ENCODE measurements at places on chromosomes 2 and 18.

GRCh38 chr2:148614322-148615049 is 30.1 kb upstream of the EPC2 start:
- DNase-seq = no peak
- no peak overlapping the region for H3K4me3 ChIP-seq
- H3K36me3 ChIP-seq = no peaks in the 10 kb centered on the region
- H3K4me1 ChIP-seq = no peaks in the 10 kb centered on the region
- H3K27ac ChIP-seq = no peak overlapping the region

DNA sequence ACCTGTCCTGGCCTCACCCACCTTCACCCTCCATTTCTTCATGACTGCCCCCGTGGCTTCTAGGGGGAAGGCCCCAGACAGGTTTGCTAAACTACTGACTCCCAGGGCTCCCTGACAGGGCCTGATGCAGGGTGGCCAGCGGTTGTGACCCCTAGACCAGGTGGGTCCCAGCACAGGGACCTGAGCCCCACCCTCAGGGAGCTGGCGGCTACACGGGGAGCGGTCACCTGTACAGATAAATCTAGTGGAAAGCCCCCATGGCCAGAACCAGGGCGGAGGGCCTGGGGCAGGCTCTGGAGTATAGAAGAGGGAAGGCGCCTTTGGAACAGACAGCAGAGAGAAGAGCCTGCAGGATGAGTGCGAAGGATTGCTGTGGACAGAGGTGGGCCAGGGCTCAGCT is 42.5 kb upstream of the PLB1 start:
- no peaks in the 10 kb centered on the region for H3K4me1 ChIP-seq
- H3K27ac ChIP-seq = no peak overlapping the region
- no peak overlapping the region for H3K4me3 ChIP-seq
- no peaks in the 10 kb centered on the region for H3K27me3 ChIP-seq

- peaks cover 9% of the 10 kb centered on the region for H3K36me3 ChIP-seq
- peaks cover 34% of the 10 kb centered on the region for H3K4me1 ChIP-seq
- peak overlapping the region; percentile 86 for H3K4me3 ChIP-seq
- H3K27ac ChIP-seq = peak overlapping the region; percentile 93
- DNase-seq = peak; percentile 46
Measured at GRCh38 chr2:196170606-196171247, 651 bp downstream of the STK17B start.

GRCh38 chr2:85049236-85049635 is 78.3 kb downstream of the KCMF1 start:
- no peak for DNase-seq
- no peak overlapping the region for H3K27ac ChIP-seq
- no peaks in the 10 kb centered on the region for H3K4me1 ChIP-seq
- H3K36me3 ChIP-seq = peaks cover 63% of the 10 kb centered on the region

DNA sequence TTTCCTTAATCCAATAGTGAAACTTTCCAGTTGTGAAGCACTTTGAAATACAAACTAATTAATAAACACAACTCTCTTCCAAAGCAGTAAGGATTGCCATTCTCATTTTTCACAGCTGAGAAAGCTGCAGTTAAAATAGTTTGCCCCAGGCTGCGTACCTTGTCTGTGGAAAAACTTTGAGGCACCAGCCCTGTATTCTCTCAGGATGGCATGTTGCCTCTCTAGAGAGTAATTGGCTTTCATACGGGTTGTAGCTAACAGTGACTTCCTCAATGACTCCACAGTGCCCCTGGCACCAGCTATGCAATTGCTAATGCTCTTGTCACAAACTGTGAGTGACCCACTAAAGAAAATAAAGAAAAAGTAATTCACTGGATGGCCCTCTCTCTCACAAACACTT is 345.7 kb downstream of the MTX2 start:
- no peak overlapping the region for H3K27ac ChIP-seq
- no peaks in the 10 kb centered on the region for H3K4me1 ChIP-seq
- no peaks in the 10 kb centered on the region for H3K27me3 ChIP-seq
- no peak for DNase-seq
- no peak overlapping the region for H3K4me3 ChIP-seq

DNA sequence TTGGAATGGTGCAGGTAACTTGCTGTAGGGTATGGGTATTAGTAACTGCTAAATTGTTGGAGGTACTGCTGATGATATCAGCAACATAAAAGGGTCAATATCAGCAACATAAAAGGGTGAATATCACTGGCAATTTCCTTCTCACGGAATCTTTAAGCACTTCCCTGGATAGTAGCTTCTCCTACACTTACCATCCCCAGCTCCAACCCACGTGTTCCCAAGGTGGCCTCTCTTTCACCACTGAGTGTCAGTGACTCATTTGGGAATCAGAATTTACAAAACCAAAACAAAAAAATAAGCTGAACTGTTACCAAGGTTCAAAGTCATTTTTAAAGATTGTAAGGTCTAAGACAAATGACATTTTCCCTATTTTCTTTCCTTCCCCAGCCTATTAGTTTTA is 70.8 kb downstream of the LRP2 start:
- H3K36me3 ChIP-seq = no peaks in the 10 kb centered on the region
- H3K27me3 ChIP-seq = no peaks in the 10 kb centered on the region
- H3K4me3 ChIP-seq = no peak overlapping the region
- no peak for DNase-seq

DNA sequence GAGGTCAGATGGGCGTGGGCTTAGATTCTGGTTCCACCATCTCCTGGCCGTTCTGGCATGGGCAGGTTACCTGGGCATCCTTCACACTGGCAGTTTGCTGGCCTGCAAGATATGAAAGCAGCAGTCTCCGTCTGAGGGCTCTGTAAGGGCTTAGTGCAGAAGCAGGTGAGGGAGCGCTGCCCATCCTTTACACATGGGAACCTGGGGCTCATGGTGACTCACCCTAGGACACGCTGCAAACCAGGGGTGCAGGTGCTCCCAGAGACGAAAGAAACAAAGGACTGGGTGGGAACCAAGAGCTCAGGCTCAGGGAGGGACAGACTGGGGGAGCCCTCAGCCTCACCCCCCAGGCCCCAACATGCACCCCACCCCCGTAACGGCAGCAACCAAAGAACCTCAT is 10.7 kb upstream of the ID2 start:
- no peaks in the 10 kb centered on the region for H3K36me3 ChIP-seq
- no peak overlapping the region for H3K4me3 ChIP-seq
- H3K4me1 ChIP-seq = peaks cover under 1% of the 10 kb centered on the region
- no peak overlapping the region for H3K27ac ChIP-seq
- peaks cover 21% of the 10 kb centered on the region for H3K27me3 ChIP-seq
- no peak for DNase-seq

DNA sequence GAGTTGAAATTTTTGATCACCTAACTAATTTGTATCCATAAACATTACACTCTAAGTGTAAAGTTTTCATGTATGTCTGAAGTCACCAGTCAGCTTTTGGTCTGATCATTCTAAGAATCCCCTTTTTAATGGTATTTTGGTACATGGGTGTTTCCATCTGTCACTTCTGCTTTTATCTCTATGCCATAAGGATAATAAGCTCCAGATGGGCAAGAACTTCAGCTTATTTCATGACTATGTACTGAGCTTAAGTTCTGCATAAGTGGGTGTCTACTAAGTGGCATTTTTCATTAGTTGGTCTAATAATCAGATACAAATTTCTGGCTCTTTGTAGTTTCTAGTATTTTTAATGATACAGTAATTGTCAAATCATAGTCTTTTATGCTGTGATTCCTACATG is 20.4 kb downstream of the UBXN4 start:
- DNase-seq = no peak
- no peak overlapping the region for H3K4me3 ChIP-seq
- H3K27ac ChIP-seq = no peak overlapping the region
- no peaks in the 10 kb centered on the region for H3K27me3 ChIP-seq
- H3K4me1 ChIP-seq = no peaks in the 10 kb centered on the region

DNA sequence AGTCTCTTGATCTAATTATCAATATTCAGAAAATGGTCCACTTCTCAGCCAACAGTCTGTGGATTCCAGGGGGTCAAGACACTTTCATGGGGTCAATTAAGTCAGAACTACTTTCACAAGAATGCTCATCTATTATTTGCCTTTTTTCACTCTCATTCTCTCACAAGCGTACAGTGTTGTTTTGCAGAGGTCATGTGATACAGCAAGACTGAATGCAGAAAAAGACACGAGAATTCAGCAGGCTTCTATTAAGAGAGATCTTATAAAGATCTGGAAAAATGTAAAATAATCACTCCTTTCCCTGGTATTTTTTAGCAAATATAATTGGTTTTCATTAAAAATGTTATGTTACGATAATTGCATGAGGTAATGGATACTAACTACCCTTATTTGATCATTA is 8.7 kb downstream of the RPRD1A start:
- H3K4me1 ChIP-seq = no peaks in the 10 kb centered on the region
- no peaks in the 10 kb centered on the region for H3K27me3 ChIP-seq
- no peak overlapping the region for H3K27ac ChIP-seq

GRCh38 chr2:65678779-65679391 is 246.5 kb upstream of the SPRED2 start:
- H3K27me3 ChIP-seq = no peaks in the 10 kb centered on the region
- H3K4me3 ChIP-seq = no peak overlapping the region
- H3K4me1 ChIP-seq = no peaks in the 10 kb centered on the region
- no peaks in the 10 kb centered on the region for H3K36me3 ChIP-seq
- DNase-seq = no peak
- no peak overlapping the region for H3K27ac ChIP-seq

DNA sequence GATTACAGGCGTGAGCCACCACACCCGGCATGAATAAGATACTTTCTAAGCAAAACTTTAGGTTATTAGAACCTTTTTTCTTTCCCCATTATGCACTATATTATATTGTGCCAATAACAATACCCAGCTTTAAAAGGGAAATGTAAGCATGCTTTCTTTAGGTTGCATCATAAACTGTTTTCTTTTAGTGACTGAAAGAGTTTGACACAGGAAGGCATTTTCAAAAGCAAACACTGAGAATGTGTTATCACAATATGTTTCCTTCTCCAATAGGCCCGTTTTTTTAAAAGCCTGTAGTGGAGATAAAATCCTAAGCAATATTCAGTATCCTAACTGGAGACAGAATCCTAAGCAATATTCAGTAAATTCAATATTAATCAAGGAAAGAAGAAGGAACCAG is 16.7 kb upstream of the EPB41L5 start:
- H3K36me3 ChIP-seq = no peaks in the 10 kb centered on the region
- no peak overlapping the region for H3K4me3 ChIP-seq
- H3K27me3 ChIP-seq = peaks cover 2% of the 10 kb centered on the region
- H3K27ac ChIP-seq = no peak overlapping the region

- no peaks in the 10 kb centered on the region for H3K36me3 ChIP-seq
- H3K27me3 ChIP-seq = peaks cover 7% of the 10 kb centered on the region
- DNase-seq = no peak
- no peak overlapping the region for H3K27ac ChIP-seq
- H3K4me3 ChIP-seq = no peak overlapping the region
- no peaks in the 10 kb centered on the region for H3K4me1 ChIP-seq
Measured at GRCh38 chr18:45463451-45463850, 151.8 kb upstream of the SLC14A2 start.

GRCh38 chr2:106098081-106098480 is 96.0 kb downstream of the UXS1 start:
- peaks cover 49% of the 10 kb centered on the region for H3K4me1 ChIP-seq
- H3K36me3 ChIP-seq = peaks cover 40% of the 10 kb centered on the region
- DNase-seq = no peak
- H3K27ac ChIP-seq = no peak overlapping the region

GRCh38 chr2:207932106-207932505 is 93.2 kb downstream of the PLEKHM3 start:
- H3K36me3 ChIP-seq = peaks cover 10% of the 10 kb centered on the region
- no peaks in the 10 kb centered on the region for H3K4me1 ChIP-seq
- no peak overlapping the region for H3K27ac ChIP-seq
- H3K27me3 ChIP-seq = no peaks in the 10 kb centered on the region
- no peak overlapping the region for H3K4me3 ChIP-seq

- H3K27me3 ChIP-seq = no peaks in the 10 kb centered on the region
- H3K27ac ChIP-seq = no peak overlapping the region
- H3K36me3 ChIP-seq = peaks cover 5% of the 10 kb centered on the region
- DNase-seq = no peak
- H3K4me3 ChIP-seq = no peak overlapping the region
- H3K4me1 ChIP-seq = no peaks in the 10 kb centered on the region
Measured at GRCh38 chr2:32136097-32136496, 29.6 kb upstream of the SLC30A6 start.

GRCh38 chr18:48098538-48098937 is 168.1 kb upstream of the SMAD2 start:
- DNase-seq = no peak
- H3K27ac ChIP-seq = no peak overlapping the region
- H3K36me3 ChIP-seq = no peaks in the 10 kb centered on the region
- H3K4me1 ChIP-seq = no peaks in the 10 kb centered on the region
- peaks cover 19% of the 10 kb centered on the region for H3K27me3 ChIP-seq

DNA sequence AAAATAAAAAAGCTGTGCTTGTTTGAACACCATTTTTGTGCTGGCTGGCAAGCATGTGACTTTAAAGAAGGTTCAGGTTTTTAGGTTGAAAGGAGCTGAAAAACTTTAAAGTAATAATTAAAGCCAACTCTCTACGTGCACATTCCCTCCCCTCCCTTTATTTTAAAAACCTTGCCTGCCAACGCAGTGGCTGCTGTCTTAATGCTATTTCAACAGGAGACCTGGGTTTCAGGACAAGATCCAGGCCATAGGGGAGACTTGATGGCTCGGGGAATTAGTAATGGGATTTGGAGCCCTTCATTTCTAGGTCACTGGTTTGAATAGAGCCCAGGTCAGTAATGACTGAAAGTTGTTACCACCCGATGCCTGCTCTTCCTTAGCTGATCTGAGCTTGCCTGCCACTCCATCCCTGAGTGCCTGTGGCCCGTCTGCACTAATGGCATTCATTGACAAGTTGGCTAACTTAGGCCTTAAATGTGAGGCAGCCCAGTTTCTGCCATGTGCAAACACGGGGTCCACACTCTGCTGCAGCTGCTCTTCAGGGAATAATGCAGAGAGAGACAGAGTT is 1233.2 kb upstream of the ZEB2 start:
- no peak overlapping the region for H3K27ac ChIP-seq
- H3K4me3 ChIP-seq = no peak overlapping the region
- H3K27me3 ChIP-seq = no peaks in the 10 kb centered on the region

DNA sequence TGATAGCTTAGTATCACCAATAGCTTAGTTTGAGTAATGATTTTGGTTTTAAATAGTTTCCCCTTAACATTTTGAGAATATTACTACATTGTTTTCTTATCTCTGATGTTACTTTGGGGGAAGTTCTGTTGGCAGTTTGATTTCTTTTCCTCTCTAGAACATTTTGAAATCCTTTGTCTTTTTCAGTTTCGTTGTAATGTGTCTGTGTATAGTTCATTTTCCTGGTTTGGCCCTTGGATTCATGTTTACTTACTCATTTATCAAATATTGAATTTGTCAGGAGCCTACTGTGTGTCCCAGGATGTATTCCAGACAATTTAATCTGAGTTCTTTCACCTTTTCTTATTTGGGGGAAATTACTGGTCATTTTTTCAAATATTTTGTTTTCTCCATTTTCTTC is 16.7 kb downstream of the ANKRD12 start:
- H3K4me3 ChIP-seq = no peak overlapping the region
- no peak for DNase-seq
- no peak overlapping the region for H3K27ac ChIP-seq
- H3K4me1 ChIP-seq = peaks cover 24% of the 10 kb centered on the region

Measured in T-cell (primary cell).